ENCODE measurements at places on chromosomes 1 and 21.

DNA sequence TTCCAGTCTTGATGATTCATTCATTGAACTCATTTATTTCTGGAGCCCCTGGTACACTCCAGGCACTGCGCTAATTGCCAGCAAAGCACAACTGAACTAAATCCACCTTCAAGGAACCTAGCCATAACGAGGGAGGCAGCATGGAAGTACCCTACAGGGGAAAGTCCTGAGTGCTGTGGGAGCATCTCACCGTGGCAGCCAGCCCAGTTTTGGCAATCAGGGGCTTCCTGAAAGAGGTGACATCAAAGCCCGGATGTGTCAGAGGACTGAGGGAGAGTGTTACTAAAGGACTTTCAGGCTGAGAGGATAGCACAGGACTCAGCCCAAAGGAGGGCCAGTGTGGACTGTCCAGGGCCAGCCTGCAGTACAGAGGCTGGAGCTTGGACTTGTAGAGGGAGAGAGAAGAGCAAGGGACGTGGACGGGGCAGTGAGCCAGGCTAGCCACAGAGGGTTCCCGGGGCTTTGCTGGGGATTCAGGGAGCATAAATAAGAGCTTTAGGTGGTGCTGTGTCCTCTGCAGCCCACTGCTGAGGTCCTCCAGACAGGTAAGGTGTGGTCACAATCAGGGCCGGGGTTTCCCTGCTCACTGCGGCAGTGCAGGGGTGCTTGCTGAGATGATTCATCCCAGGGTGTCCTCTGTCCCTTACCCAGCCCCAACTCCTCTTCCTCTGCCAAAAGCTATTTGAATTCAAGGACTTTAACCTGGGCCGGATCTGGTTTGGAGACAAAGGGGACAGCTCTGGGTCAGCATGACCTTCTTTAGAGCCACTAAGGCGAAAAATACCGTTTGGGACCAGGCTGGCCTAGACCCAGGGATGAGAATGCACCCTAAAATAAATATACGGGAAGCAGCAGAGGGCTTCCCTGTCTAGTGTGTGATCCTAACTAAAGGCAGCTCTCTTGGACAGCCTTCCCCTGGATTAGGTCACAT, 128.3 kb downstream of the EDEM3 start:
- DNase-seq, result no peak

DNA sequence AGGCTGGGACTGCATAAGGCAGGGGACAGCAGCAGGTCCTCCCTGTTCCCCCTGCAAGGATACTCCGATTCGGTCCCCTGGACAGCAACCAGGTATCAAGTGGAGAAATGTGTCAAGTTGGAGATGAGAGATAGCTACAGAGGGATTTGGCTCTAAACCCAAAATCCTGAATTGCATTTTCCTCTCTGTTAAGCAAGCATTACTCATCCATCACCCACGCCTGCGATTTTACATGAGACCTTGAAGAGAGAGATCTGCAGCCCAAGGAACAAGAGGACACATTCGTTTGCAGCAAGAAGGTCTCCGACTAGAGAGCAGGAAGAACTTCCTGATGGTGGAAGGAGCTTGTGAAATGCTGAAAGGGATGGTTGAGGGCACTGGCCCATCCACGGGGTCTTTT, 21.9 kb downstream of the SYT2 start:
- DNase-seq, result no peak

GRCh38 chr1:27383661-27384060, 528 bp upstream of the CD164L2 start:
- no peak for DNase-seq

DNA sequence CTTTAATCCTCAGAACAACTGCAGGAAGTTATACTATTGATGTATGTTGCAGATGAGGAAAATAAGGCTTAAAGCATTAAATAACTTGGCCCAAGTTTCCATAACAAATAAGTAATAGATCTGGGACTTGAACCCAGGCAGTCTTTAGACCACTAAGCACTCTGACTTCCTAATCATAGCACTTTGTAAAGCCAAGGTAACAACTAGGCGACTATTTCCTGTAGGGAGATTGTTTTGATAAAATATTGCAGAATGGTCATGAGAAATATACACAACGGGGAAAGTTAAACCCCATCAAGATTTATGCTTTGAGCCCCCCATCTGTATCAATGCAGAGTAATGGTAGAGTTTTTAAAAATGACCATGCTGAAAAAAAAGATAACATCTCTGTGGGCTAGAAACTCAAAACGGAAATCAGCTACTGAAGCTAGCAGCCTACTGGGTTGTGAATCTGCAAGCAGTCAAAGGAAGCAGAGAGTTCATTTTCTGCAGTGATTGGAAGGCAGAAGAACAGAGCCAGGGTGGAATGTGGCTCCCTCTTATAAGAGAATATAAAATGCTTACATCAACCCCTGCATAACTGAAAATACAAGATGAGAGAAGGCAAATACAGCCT, 111.2 kb upstream of the OLIG2 start:
- no peak for DNase-seq

GRCh38 chr21:37153196-37153934, 80.3 kb downstream of the TTC3 start:
- DNase-seq, result peak; percentile 92

GRCh38 chr1:21246905-21247642, 43.2 kb downstream of the ECE1 start:
- no peak for DNase-seq

- peak; percentile 67 for DNase-seq
Measured at GRCh38 chr1:236904892-236905741, 99.1 kb downstream of the MT1HL1 start.

DNA sequence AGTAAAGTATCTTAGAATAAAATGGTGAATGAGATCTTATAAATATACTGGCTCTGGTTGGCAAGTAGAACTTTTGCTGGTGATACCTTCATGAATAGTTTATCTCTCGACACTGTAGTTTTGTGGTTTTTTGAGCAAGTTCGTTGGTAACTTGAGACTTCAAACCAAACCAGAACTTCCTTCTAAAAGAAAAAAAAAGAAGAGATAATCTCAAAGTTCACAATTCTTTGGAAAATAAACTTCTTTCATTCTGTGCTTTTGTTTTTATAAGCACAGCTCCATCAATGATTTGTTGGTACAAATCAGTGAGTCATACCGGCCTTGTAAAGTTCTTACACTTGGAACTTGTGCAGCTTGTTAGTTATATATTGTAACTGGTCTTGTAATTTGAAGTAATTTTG, 2.3 kb downstream of the HIPK1 start:
- peak; percentile 58 for DNase-seq

- DNase-seq, result no peak
Measured at GRCh38 chr1:166903232-166903631, 27.2 kb upstream of the TADA1 start.

DNA sequence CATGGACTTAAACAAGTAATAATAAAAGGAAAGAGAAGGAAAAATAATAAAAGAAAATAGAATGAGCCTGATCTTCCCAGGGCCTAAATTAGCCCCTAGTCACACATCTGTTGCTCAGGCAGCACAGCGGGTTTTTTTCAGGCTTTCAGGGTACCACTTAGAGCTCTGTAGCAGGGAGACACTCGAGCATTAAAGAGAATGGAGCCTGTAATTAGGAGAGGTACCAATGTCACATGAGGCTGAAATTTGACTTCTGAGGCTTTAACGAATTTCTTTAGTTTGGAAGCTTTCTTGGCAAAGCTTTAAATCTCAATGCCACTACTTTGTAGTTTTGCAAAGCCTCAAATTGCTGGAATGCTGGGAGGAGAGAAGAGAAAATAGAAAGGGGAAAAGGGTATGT, 116.3 kb downstream of the AK5 start:
- DNase-seq, result no peak

DNA sequence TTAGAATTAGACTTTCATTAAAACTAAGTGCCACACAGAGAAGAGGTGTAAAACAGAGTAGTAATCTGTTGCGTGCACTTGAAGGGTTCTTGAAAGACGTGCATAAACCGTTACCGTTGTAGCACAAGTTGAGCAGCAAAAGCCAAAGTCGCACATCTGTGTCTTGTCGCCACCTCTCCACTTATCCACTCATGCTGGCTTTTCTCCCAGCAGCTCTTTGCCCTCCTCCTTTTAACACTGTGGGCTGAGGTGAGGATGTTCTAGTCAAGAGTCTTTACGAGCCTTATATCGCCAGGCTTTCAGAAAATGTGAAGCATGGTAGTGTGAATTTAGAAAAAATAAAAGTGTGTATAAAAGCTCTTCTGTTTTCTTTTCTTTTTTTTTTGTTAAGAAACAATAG, 48.0 kb downstream of the NR5A2 start:
- no peak for DNase-seq

DNA sequence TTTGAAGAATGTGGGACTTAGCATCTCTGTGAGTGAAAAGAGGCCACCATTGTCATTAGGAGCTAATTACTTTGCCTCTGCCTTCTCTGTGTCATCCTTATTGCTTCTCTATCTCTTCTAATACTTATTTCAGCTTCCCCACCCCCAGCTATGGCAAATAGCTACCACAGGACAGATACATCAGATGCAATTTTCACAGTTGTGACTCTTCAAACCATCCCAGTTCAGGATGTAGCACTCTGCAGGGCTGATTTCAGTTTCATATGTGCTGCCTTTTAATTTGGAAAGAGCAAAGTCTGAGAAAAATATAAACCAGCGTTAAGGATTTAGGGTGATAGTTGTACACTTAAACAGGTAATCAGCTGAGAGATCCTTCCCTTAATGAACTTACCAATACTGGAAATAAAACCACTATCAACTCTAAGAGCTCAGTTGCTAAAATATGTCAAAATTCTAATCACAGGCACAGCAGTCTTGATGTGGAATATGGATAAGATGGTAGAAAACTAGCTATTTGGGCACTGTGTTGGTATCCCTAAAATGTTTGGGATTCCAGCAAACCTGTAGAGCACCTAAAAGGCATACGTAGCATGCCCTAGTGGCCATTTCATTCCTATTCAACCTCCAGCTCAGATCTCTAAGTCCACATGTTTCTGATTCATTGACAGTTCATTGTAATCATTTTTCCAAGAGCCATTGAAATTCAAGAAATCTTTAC, 148.4 kb downstream of the SYT2 start:
- no peak for DNase-seq

GRCh38 chr1:222284466-222284865, 263.4 kb downstream of the HHIPL2 start:
- no peak for DNase-seq

- no peak for DNase-seq
Measured at GRCh38 chr21:34838956-34839820, 170.4 kb downstream of the CLIC6 start.

- no peak for DNase-seq
Measured at GRCh38 chr1:17301767-17302166, 6.2 kb upstream of the PADI4 start.

GRCh38 chr1:5938101-5938646, 54.1 kb downstream of the NPHP4 start:
- DNase-seq, result peak; percentile 61

DNA sequence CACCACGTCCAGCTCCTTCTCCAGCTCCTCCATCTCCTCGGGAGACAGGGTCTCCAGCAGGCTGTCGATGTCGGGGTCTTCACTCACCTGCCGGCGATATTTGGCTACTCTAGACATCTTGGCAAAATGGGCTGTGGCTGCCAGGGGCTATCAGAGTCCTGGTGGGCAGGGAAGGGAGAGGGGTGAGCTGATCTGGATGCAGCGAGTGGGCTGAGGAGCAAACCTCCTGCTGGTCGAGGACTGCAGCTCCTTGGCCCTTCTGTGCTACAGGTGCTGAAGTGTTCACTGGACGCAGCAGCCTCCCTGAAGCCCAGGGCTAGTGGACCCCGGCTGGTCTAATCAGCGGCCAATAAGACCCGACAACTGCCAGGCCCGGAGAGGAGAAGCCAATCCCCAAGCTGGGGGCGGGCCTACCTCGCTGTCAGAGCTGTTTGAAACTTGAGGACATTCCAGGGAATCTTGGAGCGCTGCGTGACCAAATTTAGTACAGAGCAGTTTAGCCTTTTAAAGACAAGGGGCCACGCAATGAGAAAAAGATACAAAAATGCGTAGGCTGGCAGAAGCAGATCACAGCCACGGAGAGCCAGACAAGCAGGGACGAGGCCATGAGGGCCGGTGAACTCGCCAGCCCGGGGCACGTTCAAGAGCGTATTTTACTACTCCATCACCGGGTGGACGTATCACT, at the start of gene LMOD1:
Gene LMOD1, minus strand, starts transcription at position 325 of the 685 bp plus-strand sequence. Its CDS starts 208 bp downstream, at position 117.
- peak; percentile 79 for DNase-seq

DNA sequence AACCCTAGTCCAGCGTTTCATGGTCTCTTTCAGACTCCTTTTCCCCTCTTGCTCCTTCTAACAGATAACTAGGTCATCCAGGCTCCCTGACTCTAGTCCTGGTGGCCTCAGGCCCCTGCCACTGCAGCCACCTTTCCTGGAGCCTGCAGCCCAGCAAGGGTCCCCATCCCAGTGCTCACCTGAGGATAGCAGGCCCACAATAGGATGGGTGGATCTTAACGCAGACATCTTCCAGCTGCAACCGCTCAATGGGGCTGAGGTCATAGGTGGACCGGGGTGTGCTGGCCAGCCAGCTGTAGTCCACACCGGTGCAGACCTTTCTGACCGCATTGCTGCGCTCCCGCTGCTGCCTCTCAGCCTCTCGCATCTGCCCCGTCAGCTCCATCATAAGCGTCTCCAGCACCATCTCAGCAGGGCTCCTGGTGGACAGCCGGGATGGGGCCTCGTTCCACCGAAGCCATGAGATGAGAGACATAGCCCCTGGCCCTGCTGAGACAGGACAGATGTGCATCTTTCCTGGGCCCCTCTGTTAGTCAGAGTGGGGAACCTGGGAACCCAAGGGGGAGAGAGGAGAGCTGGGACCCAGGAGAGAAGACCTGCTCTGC, 10.9 kb downstream of the RD3 start:
- DNase-seq, result no peak

DNA sequence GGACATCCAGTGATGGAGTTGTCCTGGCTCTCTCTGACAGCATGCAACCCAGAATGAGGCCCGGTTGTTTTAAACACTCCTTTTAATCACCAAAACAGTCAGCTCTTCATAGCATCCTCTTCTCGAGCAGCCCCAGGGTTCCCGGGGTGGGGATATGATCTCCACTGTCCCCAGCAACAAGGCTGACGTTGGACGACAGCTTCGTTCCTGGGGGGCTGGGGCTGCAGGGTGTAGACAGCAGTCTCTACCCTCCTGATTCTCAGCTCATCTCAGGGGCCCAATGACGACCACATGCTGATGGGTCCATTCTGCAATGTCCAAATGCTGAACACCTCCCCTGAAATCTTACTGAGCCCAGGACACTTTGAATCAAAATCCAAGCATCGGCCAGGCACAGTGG, 27.0 kb downstream of the TRIM11 start:
- no peak for DNase-seq

DNA sequence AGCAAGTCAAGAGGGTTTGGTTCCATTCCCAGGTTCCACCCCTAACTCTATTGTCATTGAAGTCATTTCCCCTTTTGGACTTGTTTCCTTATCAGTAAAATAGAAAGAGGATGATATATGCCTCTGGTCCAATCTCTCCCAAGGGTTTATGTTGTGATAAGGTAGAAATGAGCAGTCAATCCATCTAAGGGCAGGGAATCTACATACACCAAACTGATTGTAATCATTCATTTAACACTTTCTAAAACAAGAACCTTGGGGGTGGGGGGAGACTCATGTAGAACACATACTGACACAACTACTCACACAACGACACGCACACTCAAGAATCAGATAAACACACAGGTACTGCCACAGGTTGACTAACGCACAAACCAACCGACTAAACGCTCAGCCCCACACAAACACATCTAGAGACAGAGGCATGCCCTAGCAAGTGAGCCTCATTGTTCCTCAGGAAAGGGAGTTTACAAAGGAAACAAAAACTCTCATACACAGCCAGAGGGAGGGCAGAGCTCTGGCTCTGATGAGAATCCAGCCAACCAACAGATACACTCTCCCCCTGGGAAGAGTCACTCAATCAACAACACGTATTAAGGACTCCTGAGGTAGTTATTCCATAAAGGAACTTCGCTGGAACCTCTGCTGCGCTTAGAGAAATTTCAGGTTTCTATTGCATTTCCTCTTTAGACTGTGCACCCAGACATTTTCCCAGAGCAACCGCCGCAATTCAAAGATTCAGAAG, 1.0 kb downstream of the F11R start:
- DNase-seq, result no peak
